A549 (cell line): ENCODE measurements at places on chromosomes 6 and 20. TPM values are rescaled to one million over a fixed set of nuclear protein-coding genes. Genes with fewer than 3 reads are reported as not detected.

WFDC12 gene
- polyA plus RNA-seq: not detected in 3 replicates

ZC2HC1B gene
- polyA plus RNA-seq: not detected in 3 replicates

TSPO2 gene
- polyA plus RNA-seq: not detected in 3 replicates

SSR1 gene
- polyA plus RNA-seq: 84.8 to 91.0 TPM (median 87.0 TPM) in 3 replicates

NKX2-4 gene
- not detected in 3 replicates for polyA plus RNA-seq

HLA-DOA gene
- 0.03 TPM in 1 of 3 replicates, not detected in the others for polyA plus RNA-seq
